ENCODE measurements at places on chromosomes 7 and 10.

DNA sequence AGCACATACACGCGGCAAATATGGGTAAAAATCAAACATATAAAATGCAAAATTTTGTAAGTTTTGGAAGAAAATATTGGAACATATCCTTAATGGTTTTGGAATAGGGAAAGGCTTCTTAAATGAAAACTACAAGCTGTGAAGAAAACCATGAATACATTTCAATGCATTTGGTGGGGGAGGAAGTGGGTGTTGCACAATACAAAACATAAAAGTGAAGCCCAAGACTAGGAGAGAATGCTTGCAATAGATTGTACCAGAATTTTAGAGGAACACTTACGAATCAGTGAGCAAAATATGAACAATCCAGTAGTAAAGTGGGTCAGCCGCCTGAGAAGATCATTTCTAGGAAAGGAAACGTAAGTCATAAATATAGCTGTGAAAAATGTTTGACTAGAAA, 322.6 kb upstream of the MKI67 start:
- DNase-seq: peak; percentile 16

DNA sequence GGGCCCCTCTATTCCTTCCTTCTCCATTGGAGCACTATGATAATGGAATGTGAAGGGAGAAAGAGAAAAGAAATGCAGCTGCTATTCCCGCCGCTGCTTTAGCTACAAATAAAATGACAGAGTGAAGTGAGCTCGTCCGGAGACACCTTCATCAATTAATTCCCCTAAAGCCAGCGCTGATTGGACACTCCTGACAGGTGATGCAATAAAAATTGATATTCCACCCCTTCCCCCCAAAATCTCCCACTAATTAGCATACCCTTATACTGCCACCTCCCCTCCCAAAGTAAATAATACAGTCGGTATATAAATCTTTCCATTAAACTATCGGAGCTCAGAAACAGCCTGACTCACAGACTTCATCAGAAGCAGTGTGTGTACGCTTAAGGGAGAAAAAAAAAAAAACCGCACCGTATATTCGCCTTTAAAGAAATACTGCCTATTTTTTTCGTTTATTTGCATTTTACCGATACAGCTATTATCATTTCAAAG, 7.3 kb downstream of the SKIDA1 start:
- DNase-seq: peak; percentile 22

- no peak for DNase-seq
Observed at GRCh38 chr7:4878336-4879335, 4.9 kb downstream of the RADIL start.

DNA sequence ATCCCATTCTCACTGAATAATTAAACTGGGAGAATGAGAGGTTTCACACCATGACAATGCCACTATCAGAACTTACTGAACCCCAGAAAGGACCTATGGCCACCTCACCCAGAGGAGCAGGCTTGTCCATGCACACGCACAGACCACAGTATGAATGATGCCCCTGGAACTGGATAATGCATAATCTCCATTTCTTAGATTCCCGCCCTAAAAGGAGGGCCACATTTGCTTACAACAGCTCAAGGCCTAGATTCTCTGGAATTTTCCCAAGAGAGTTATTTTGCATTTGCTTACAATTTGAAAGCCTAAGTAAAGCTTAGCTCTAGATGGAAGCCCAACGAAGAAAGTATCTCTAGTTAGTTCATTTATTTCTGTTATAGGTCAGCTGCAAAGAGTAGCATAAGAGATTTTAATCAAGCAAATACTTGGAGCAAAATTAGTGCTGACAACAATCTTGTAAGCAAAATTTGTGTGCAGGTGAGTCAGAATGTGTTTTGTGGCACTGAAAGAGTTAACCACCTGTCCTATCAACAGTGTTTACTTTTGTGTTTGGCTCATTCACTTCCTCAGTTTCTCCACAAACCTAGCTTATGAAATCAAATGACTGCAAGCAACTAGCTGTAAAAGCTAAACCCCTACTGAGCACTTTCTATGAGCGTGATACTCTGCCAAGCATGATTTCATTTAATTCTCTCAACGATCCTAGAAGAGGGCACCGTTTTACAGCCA, 32.1 kb downstream of the ELMO1 start:
- DNase-seq: no peak

DNA sequence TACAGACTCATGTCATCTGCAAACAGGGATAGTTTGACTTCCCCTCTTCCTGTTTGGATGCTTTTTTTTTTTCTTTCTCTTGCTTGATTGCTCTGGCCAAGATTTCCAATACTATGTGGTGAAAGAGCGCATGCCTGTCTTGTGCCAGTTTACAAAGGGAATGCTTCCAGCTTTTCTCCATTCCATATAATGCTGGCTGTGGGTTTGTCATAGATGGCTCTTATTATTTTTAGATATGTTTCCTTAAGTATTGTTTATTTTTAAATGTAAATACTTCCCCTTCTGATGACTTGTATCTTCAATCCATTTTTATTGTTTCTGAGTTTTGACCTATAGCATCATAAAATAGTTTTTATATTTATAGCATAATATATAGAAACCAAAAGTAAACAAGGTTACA, 17.9 kb downstream of the FAM237B start:
- DNase-seq: no peak

DNA sequence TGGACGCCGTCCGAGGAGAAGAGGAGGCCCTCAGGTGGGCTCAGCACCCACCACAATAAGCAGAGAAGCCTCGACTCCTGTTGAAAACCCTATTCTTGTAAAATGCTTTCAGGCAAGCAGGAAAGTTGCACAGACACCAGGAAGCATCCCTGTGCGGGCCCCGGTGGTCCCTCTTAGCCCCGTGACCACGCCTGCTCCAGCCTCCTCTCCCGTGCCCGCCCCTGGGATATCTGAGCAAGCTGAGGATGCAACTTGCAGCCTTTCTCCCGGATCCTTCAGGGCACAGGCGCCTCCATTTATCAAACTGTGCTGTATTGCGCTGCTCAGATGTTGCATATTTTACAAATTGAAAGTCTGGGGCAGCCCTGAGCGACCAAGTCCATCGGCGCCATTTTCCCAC, 72.7 kb downstream of the CFAP46 start:
- DNase-seq: no peak

GRCh38 chr7:72023926-72024325, 388.2 kb downstream of the CALN1 start:
- no peak for DNase-seq

- DNase-seq: no peak
Observed at GRCh38 chr10:110113670-110114337, 93.6 kb upstream of the MXI1 start.

DNA sequence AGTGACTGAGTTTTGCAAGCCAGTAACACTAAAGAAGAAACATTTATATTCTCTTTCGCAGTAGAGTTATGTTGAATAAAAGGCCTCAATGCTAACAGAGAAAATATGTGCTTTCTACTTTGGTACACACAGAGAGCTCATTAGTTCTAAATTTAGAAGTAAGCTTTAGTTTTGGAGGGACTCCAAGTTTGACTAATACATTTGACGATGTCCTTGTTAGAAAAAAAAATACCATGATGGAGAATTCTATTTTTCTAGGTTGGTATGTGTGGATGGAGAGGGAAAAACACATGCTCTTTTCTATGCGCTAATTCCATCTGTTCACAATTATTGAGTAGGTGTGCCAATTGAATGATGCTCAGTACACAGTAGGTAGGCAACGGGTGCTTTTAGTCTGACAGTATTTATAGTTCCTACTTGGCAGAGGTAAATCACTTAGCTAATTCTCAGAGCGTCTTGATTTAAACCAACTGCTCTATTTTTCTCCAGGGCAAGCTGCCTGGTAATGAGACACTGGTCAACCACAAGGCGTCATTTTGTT, 327.2 kb upstream of the AKR1E2 start:
- no peak for DNase-seq

DNA sequence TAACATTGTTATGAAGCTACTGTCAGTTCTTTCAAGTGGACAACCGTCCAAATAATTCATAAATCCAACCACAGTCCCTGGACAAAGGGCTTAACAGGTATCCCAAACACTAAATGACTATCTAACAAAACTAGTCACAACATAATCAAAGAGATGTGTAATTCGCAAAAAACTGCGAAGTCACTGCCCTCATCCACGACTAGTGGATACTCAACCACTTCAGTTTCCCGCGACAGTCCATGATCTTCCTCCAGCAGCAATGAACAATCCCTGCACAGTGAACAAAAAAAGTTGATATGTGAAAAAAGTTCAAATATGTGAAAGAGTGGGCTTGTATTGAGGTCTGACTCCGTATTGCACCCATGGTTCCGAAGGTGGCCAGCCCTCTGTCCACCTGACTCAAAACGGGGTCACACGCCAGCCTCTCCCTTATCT, 287 bp downstream of the DCLRE1A start:
- no peak for DNase-seq

DNA sequence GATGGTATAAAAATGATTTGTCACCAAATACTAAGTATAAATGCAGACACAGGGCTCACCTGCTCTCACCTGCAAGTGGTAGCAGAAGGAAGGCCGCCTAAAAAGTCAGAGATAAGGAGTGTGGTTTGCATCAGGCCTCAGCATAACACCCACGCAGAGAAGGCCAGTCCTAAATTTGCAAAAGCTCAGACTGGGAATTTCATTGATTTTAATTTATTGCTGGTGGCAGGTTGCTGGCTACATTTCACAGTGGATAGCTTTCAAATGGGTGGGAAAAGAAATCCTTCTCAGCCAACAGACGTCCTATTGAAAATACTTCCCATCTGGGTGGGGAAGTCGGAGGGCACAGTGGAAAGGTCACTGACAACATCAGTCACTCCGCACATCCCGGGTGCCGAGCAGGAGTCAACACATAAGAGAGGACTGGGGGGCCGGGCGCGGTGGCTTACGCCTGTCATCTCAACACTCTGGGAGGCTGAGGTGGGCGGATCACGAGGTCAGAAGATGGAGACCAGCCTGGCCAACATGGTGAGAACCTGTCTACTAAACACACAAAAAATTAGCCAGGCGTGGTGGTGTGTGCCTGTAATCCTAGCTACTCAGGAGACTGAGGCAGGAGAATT, 561.8 kb upstream of the MKI67 start:
- no peak for DNase-seq

- DNase-seq: no peak
Observed at GRCh38 chr7:8384901-8385300, 48.5 kb upstream of the NXPH1 start.

DNA sequence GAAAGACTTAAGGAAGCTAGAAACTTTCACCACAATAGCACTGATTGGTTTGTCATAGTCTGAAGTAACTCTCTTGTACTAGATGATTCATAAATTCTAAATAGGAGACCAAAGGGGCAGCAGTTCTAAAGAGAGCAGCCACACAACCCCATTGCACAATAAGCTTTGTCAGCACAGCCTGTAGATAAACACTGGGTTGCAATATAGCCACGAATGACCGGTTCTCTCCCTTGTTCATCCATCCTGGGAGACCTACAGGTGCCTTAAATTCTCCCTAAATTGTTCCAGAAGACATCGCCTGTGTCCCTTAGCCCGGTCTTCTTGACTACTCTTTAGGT, 167.0 kb downstream of the SNX13 start:
- DNase-seq: peak; percentile 94

DNA sequence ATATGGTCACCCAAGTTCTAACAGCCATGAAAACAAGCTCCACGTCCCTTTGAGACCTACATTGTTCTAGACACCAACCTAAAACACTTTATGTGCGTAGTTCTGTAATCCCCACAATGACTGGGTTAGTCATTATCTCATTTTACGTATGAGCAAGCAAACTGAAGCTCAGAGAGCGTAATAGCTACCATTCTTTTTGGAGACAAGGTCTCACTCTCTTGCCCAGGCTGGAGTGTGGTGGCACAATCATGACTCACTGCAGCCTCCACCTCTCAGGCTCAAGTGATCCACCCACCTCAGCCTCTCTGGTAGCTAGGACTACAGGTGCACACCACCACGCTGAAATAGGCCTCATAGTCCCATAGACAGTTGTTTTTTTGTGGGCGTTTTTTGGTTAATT, 10.5 kb downstream of the DAGLB start:
- peak; percentile 48 for DNase-seq

DNA sequence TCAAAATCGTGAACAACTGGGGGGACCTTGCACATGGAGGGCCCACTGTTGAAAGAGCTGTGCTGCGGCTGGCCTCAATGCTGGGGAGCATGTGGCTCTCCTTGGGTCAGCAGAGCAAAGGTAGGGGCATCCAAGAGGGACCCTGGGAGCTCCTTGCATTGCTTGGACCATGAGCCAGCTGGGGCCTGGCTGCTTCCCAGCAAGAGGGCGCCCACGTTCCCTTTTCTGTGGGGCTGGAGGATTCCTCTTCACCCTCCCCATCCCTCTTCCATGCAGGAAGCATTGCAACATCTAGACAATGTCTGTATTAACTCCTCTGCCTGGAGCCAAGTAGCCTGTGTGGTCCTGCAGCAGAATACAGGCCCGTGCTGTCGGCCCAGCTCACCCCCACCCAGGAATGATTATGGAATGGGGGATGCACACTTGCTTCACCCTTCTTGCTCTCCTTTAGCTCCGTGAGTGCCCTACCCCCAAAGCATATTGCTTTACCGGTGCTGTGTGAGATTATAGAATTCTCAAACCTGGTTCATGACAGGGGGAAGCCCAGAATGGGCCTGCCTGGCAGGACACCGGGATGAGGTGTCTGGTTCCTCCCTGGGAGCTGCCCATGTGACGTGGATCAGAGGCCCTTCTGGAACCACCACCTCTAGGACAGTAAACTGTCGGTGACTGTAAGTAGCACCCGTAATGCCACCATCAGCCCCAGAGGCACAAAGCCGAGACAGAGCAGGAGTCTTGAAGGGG, 61.9 kb downstream of the SYPL1 start:
- peak; percentile 54 for DNase-seq

DNA sequence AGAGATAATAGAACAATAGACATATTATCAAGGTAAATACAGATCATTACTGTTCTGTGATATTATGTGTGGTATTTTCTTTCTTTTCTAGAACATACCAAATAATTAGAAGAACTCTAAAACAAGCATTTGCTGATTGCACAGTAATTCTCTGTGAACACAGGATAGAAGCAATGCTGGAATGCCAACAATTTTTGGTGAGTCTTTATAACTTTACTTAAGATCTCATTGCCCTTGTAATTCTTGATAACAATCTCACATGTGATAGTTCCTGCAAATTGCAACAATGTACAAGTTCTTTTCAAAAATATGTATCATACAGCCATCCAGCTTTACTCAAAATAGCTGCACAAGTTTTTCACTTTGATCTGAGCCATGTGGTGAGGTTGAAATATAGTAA, 185.5 kb downstream of the CFTR start:
- no peak for DNase-seq

Data from NB4 (cell line).